ENCODE measurements at places on chromosomes 6 and 20. TPM values are rescaled to one million over a fixed set of nuclear protein-coding genes. Genes with fewer than 3 reads are reported as not detected.

DNA sequence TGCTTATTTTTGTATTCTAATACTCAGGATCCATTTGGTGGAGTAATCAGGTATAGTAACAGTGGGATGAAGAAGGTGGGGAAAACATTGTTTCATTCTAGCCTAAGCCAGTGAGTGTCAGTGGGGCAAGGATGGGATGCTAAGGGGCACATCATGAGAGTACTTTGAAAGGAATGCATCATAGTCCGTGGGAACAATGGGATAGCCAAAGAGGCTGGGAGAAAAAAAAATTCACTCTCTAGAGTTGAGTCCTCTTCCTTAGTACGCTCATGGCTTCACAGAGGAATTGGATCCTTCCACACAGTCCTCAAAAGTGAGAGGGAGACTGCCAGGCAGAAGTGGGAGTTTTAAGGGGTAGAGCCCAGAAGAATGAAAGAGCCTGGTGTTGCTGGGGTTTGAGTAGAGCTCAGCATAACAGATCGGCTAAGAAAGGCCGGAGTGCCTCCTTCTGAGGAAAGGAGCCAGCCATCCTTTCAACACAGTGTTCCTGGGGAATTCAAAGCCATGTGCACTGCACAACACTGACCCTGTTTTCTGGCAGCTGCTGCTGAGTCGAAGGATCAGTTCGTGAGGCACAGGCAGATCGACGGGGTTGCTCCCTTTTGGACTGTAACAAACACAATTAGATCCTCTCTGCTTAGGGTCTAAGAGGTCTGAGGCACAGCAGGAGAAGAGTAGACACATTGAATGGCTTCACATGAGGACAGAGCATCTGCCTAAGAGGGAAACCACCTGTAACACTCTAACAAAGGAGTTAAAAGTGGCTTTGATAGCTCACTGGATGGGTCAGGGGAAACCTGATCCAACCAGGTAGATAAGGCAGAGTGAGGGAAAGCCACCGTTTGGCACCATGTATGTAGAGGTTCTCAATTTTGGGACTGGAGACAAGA, 61.2 kb downstream of the ELOVL5 start:
- no peak overlapping the region for H3K27ac ChIP-seq
- no peaks in the 10 kb centered on the region for H3K4me1 ChIP-seq
- DNase-seq = no peak
- H3K27me3 ChIP-seq = no peaks in the 10 kb centered on the region
- no peaks in the 10 kb centered on the region for H3K36me3 ChIP-seq
- H3K4me3 ChIP-seq = no peak overlapping the region

DNA sequence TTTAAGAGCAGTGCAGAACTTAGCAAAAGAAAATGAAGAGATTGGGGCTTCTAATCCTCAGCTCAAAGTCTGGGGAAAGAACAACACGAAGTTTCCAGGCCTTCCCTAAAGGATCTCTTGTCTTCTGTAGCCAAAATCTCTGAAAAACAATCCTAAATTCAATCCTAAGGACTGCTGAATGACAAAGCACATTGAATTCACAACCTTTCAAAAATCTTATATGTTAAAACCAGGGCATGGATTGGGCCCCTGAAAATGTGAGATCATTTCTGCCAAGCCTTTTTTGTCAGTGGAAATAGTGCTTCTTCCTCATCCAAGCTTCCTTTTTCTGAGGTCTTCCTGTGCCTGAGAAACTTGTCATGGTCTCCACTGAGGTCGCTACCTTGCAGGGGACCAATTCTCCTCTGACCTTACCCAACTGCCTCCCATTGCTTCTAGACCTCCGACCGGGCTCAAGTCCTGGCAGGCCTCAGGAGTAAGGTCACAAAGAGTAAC, 126.2 kb upstream of the ARID1B start:
- no peaks in the 10 kb centered on the region for H3K36me3 ChIP-seq
- H3K4me1 ChIP-seq = no peaks in the 10 kb centered on the region
- H3K4me3 ChIP-seq = no peak overlapping the region
- peak; percentile 45 for DNase-seq
- H3K27me3 ChIP-seq = no peaks in the 10 kb centered on the region

DNA sequence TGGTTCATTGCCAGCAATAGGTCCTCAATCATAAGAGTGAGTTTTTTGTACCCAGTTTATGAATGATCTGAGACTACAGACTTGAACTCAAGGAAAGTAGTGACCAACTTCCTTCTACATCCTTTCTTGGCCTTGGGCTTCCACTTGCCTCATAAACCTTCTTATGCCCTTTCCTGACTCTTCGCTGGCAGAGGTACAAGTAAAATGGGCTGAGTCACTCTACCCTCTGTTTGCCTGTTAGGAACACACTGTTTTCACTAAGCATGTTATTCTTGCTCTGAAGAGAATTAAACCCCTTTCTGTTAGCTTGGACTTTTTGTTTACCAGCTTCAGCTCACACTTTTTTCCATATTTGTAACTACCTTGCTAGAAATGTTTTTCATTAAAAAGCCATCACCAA, 74.4 kb downstream of the PKHD1 start:
- peak overlapping the region; percentile 81 for H3K27ac ChIP-seq
- no peak overlapping the region for H3K4me3 ChIP-seq
- H3K36me3 ChIP-seq = peaks cover 11% of the 10 kb centered on the region
- DNase-seq = no peak
- H3K27me3 ChIP-seq = no peaks in the 10 kb centered on the region

DNA sequence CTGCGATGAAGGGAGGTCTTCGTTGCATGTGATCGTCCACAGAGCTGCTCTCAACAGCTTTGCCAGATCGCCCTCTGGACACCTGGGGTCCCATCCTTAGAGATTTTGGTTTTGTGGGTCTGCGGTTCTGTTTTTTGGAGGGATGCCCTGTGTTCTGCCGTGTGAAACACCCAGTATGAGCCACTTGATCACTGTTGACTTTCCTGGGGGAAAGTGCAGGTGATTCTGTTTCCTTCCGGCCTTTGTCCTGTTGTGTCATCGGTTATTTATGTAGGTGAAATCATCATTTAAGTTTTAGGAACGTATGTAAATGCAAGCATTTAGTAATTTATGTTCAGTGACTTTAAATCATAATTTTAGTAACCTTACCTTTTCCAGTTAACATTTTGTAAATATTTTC, 56.4 kb upstream of the SLC22A1 start:
- no peaks in the 10 kb centered on the region for H3K4me1 ChIP-seq
- no peak overlapping the region for H3K4me3 ChIP-seq
- H3K36me3 ChIP-seq = no peaks in the 10 kb centered on the region
- no peak for DNase-seq
- no peak overlapping the region for H3K27ac ChIP-seq

DNA sequence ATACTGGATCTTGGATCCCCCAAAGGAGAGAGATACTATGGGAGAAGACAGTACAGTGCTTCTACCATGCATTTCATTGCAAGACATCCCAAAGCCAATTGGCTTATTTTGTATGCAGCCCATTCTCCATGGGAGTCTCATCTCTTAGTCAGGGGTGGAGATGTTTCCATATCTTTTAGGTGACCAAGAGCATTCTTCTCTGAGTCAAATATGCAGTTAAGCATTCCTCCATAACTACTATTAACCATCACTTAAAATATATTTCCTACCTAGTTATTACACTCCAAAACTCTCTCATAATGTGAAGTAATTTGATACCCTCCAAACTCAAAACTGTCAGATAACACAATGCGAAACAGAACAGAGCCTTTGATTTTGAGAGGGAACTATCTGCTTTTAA, 542.6 kb downstream of the HDGFL1 start:
- no peaks in the 10 kb centered on the region for H3K27me3 ChIP-seq
- H3K4me1 ChIP-seq = no peaks in the 10 kb centered on the region
- H3K4me3 ChIP-seq = no peak overlapping the region
- no peak for DNase-seq

Gene PXT1
- polyA plus RNA-seq = not detected

Gene RBM24
- 0.47 TPM for polyA plus RNA-seq

Gene IL17A
- not detected for polyA plus RNA-seq

Gene BPI
- polyA plus RNA-seq = 1.5 TPM

All from kidney (tissue), 22 donors.